ENCODE measurements at places on chromosomes 7 and 10.

- H3K4me3 ChIP-seq = no peak overlapping the region
- DNase-seq = no peak
Measured at GRCh38 chr7:88480271-88480670, 173.6 kb upstream of the STEAP4 start.

GRCh38 chr10:58350023-58350422, 15.2 kb downstream of the UBE2D1 start:
- H3K4me3 ChIP-seq = no peak overlapping the region
- H3K27me3 ChIP-seq = no peaks in the 10 kb centered on the region
- DNase-seq = no peak
- H3K27ac ChIP-seq = no peak overlapping the region
- peaks cover 34% of the 10 kb centered on the region for H3K4me1 ChIP-seq
- peaks cover 5% of the 10 kb centered on the region for H3K36me3 ChIP-seq

- H3K4me1 ChIP-seq = peaks cover 10% of the 10 kb centered on the region
- H3K4me3 ChIP-seq = no peak overlapping the region
- no peaks in the 10 kb centered on the region for H3K27me3 ChIP-seq
- no peak overlapping the region for H3K27ac ChIP-seq
Measured at GRCh38 chr7:95335093-95335492, 10.8 kb upstream of the PON1 start.

- no peaks in the 10 kb centered on the region for H3K27me3 ChIP-seq
- H3K4me1 ChIP-seq = no peaks in the 10 kb centered on the region
- H3K4me3 ChIP-seq = no peak overlapping the region
- DNase-seq = no peak
- no peak overlapping the region for H3K27ac ChIP-seq
Measured at GRCh38 chr10:121369616-121370015, 228.6 kb downstream of the FGFR2 start.

GRCh38 chr7:76383089-76383944, 24.5 kb upstream of the YWHAG start:
- no peak overlapping the region for H3K27ac ChIP-seq
- no peak overlapping the region for H3K4me3 ChIP-seq
- no peaks in the 10 kb centered on the region for H3K27me3 ChIP-seq
- DNase-seq = no peak
- H3K4me1 ChIP-seq = peaks cover 2% of the 10 kb centered on the region

DNA sequence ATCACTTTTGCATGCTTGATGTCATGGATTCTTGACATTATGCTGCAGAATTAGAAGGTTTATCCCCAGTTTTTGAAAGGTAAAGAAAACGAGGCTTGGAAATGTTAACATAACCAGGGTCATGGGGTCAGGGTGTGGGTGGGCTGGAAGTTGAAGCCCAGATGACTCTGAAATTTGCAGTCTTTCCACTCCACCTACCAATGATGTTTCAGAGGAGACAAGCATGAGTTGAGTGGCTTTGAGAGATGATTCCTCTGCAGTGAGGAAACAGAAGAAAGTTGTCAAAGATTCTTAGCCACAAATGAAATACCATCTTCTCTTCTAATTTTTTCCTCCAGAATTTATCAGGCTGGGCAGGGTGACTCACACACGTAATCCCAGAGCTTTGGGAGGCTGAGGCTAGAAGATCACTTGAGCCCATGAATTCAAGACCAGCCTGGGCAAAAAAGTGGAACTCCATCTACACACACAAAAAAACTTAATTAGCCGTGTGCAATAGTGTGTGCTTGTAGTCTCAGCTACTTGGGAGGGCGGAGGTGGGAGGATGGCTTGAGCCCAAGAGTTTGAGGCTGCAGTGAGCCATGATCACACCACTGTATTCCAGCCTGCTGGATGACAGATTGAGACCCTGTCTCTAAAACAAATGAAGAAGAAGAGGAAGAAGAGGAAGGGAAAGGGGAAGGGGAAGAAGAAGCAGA, 239.1 kb upstream of the AUTS2 start:
- H3K27me3 ChIP-seq = no peaks in the 10 kb centered on the region
- H3K4me3 ChIP-seq = no peak overlapping the region
- no peak for DNase-seq

DNA sequence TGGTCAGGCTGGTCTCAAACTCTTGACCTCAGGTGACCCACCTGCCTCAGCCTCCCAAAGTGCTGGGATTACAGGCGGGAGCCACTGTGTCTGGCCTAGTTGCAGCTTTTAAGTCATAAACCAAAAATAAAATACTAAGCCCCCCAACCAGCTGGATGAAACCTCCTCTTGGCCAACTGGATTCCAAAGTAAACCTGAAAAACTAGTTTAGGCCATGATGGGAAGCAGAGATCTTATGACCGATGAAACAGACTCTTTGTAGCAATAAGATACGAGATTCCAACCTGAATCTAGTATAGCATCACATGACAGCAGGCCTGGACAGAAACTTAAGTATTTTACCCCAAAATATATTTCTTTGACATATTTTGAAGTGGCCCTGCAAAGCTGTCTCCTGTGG, 9.1 kb upstream of the MCM10 start:
- no peak overlapping the region for H3K4me3 ChIP-seq
- no peak overlapping the region for H3K27ac ChIP-seq
- no peaks in the 10 kb centered on the region for H3K36me3 ChIP-seq
- H3K4me1 ChIP-seq = no peaks in the 10 kb centered on the region

GRCh38 chr10:132926070-132926469, 16.3 kb downstream of the CFAP46 start:
- H3K4me3 ChIP-seq = no peak overlapping the region
- H3K4me1 ChIP-seq = peaks cover 3% of the 10 kb centered on the region
- H3K36me3 ChIP-seq = no peaks in the 10 kb centered on the region

DNA sequence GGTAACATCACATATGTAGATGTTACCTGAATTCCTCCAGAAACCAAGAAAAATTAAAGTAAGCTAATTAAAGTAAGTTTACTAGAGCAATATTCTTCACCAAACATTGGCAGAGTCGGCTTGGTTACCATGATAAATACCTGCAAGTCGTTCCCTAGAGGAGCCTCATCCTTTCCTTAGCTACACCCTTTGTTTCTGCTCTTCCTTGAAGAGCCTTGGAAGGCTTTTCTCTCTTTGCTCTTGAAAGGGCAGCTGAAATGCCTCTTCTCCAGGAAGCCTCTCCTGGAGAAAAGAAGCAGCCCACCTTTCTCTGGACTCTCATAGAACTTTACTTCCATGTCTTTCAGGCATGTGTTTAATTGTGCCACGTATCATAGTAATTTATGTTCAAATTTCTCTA, 34.9 kb upstream of the CALD1 start:
- no peak for DNase-seq
- H3K4me3 ChIP-seq = no peak overlapping the region
- no peaks in the 10 kb centered on the region for H3K4me1 ChIP-seq
- H3K36me3 ChIP-seq = no peaks in the 10 kb centered on the region
- H3K27me3 ChIP-seq = peaks cover 39% of the 10 kb centered on the region

GRCh38 chr10:99233689-99234037, 2.0 kb downstream of the HPSE2 start:
- DNase-seq = no peak
- no peaks in the 10 kb centered on the region for H3K36me3 ChIP-seq
- peak overlapping the region; percentile 81 for H3K4me3 ChIP-seq
- no peak overlapping the region for H3K27ac ChIP-seq

GRCh38 chr7:142481548-142481947, 223.7 kb upstream of the PRSS58 start:
- H3K27me3 ChIP-seq = no peaks in the 10 kb centered on the region
- peaks cover 2% of the 10 kb centered on the region for H3K36me3 ChIP-seq
- DNase-seq = no peak
- peak overlapping the region; percentile 47 for H3K4me3 ChIP-seq
- peak overlapping the region; percentile 90 for H3K27ac ChIP-seq

GRCh38 chr7:23655433-23655832, 24.6 kb upstream of the FAM221A start:
- no peak overlapping the region for H3K27ac ChIP-seq
- H3K4me3 ChIP-seq = no peak overlapping the region
- no peaks in the 10 kb centered on the region for H3K4me1 ChIP-seq
- DNase-seq = no peak

DNA sequence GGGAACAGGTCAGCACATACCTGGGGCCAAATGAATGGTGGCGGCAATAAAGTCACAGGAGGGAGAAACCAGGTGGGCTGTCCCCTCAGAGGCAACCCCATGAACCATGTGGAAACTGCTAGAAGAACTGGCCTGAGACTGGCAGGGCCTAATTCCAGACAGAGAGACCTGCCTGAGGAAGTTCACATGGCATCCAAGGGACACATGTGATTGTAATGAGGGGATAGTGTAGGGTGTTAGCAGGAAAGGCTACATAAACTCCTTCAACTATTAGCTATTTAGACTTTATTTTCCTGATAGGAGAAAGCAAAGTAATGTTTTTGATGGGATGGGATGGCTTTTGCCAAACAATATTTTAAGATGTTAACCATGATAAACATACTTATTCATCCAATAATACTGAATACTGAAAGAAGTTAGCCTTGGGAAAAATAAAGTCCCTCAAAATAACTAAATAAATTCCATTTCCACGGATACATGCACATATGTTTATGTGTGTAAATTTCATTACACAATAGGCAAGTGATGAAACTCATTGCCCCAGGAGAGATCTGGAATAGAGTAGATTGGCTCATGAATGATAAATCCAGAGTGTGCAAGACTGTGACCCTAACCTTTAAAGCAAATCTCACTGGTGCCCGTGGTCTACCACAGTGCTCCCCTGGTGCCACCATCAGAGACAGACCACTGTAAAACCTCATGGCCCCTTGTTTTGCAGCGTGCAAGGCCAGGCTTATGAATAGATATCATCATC, 137.0 kb downstream of the NRF1 start:
- H3K27ac ChIP-seq = peak overlapping the region; percentile 41
- H3K4me1 ChIP-seq = peaks cover 5% of the 10 kb centered on the region
- no peaks in the 10 kb centered on the region for H3K27me3 ChIP-seq
- peaks cover 12% of the 10 kb centered on the region for H3K36me3 ChIP-seq
- no peak for DNase-seq
- H3K4me3 ChIP-seq = no peak overlapping the region

DNA sequence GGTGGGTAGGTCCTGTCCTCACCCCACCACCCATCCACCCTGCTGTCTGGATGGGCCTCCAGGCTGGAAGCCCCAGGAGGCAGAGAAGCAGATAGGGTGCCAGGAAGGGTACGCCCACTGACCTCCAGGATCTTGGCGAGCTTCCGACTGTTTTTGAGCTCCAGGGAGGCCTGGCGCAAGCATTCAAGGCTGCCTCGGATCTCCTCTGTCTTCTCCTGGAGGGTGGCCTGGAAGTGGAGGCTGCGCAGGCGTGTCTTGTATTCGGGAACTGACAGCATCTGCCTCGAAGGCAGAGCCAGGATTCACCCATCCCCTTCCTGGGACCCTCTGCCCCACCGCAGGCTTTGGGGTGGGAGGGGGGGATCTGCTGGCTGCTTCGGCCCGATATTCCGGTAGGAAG, 48.4 kb downstream of the GRID2IP start:
- DNase-seq = no peak
- H3K4me3 ChIP-seq = no peak overlapping the region

- H3K36me3 ChIP-seq = peaks cover 3% of the 10 kb centered on the region
- no peak for DNase-seq
- no peak overlapping the region for H3K27ac ChIP-seq
- H3K27me3 ChIP-seq = peaks cover 13% of the 10 kb centered on the region
Measured at GRCh38 chr7:148286150-148286549, 304.4 kb upstream of the C7orf33 start.

- H3K4me1 ChIP-seq = peaks cover 4% of the 10 kb centered on the region
- no peak overlapping the region for H3K27ac ChIP-seq
- H3K4me3 ChIP-seq = no peak overlapping the region
Measured at GRCh38 chr10:113453351-113453750, 99.5 kb upstream of the HABP2 start.

GRCh38 chr7:110922906-110923305, 168.0 kb upstream of the LRRN3 start:
- H3K36me3 ChIP-seq = no peaks in the 10 kb centered on the region
- DNase-seq = no peak
- H3K27me3 ChIP-seq = no peaks in the 10 kb centered on the region
- H3K27ac ChIP-seq = no peak overlapping the region

DNA sequence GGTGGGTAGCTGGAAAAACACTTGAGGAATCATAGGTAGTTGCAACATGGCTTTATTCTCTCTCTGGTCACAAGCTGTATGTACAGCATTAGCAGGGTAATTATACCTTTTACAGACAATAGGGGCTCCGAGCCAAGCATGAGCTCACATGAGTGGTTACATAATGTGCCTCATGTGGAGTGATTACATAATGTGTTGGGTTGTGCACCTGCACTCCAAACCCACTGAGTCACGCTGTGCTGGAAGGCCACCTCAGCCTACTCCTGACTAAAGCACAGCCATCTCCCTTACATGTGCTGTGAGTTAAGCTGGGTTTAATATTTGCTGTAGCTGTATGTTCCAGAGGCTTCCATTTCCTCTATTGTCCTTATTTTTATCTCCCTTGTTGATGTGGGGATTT, 348.7 kb upstream of the SEMA3C start:
- H3K36me3 ChIP-seq = no peaks in the 10 kb centered on the region
- no peaks in the 10 kb centered on the region for H3K4me1 ChIP-seq
- H3K27me3 ChIP-seq = no peaks in the 10 kb centered on the region

DNA sequence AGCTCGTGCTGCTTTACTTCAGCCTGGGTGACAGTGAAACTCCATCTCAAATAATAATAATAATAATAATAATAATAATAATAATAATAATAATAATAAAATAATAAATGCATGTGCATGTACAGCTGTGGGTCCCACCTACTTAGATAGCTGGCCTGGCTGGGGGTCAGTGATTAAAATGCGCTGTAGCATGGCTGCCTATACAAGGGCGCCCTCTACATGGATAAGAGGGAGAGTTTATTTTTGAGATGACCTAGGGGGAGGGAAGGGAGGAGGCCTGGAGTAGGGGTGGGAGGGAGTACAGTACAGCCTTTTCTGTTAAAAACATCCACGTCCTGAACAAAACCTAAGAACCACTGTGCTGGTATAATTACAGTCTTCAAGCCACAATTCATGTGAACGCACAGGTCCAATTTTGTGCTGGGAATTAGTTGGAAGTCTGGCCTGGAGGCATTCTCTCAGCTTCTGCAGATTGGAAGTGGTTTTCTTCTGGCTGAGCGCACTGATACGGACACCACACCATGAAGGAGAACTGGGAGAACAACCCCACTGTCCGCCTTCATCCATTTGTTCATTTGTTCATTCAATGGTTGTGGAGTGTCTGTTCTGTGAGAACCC, 146.5 kb downstream of the TMEM178B start:
- no peaks in the 10 kb centered on the region for H3K36me3 ChIP-seq
- no peak overlapping the region for H3K27ac ChIP-seq
- DNase-seq = no peak
- peaks cover 37% of the 10 kb centered on the region for H3K27me3 ChIP-seq

- no peak for DNase-seq
- H3K27ac ChIP-seq = no peak overlapping the region
- H3K4me3 ChIP-seq = peak overlapping the region; percentile 69
Measured at GRCh38 chr7:151304856-151305255, 36.8 kb upstream of the NUB1 start.

DNA sequence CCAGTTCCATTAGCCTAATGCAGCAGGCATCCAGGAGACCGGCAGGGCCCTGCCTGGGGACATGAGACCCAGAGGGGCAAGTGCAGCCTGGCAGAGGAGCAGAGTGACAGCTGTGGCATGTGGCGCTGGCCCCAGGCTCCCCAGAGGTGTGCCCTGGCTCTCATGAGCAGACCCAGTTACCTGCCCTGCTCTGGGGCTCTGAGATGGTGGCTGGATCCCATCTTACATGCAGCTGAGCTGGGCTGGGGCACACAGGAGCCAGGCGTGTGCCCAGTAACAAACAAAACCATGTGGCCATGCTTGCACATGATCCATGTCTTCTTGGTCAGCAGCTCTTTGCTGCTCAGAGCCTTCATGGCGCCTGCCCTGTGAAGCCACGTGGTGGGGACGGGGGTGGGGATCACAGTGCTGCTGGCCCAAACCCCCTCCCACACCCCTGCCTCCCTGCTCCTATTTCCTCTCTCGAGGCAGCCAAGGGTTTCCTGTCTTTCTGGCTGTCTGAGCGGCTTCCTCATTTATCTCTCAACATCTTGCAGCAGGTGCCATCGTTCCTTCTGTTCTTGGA, 40.3 kb upstream of the GTF2I start:
- peaks cover 10% of the 10 kb centered on the region for H3K4me1 ChIP-seq
- no peak for DNase-seq
- H3K36me3 ChIP-seq = no peaks in the 10 kb centered on the region
- H3K27me3 ChIP-seq = peaks cover 5% of the 10 kb centered on the region
